ENCODE measurements at places on chromosomes 12 and 14.

DNA sequence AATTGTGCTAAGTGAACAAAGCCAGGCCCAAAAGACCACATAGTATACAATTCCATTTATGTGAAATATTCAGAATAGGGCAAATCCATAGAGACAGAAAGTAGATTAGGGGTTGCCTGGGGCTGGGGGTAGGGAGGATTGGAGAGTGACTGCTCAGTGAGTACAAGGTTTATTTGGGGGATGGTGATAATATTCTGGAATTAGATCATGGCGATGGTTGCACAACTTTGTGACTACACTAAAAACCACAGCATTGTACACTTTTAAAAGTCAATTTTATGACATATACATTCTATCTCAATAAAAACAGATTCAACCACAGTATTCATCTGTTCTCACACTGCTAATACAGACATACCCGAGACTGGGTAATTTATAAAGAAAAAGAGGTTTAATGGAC, 68.7 kb upstream of the MAP1LC3B2 start:
- no peak for DNase-seq

GRCh38 chr12:79452906-79453305, 237.9 kb downstream of the PAWR start:
- no peak for DNase-seq

DNA sequence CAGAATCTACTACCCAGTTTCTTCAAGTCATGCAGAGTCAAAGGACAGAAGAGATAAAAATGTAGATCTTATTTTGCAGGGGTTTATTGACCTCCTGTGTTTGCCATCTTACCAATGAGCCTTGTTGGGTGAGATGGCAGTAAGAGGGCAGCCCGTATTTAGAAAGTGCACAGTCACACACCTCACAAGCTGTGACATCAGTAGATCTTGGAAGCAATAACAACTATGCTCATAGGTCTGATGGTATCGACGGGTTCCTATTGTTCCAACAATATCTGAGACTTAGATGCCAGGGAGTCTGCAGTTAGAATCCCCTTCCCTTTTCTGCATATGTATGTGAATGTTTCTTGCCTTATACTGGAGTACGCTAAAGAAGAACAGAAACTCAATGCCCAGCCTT, 189.0 kb upstream of the DYRK2 start:
- no peak for DNase-seq

DNA sequence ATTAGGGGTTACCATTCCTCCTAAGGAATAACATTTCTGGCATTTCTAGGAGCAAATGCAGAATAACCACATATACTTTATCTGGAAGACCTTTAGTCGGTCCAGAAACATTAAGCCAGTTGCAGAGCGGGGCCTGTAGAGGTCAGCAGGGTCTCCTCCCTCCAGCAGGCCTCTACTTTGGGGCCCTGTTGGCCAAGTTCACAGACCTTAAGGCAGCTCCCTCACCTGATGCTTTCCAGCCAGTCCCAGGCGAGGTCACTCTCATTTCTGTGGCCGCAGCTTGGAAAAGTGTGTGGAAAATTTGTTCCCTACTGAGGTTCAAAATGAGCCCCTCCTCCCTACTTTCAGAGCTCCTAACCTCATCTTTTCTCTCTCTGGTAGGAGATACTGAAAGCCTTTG, 74.1 kb downstream of the ESR2 start:
- no peak for DNase-seq

- DNase-seq, result no peak
Observed at GRCh38 chr12:121222847-121223246, 12.9 kb downstream of the P2RX4 start.

DNA sequence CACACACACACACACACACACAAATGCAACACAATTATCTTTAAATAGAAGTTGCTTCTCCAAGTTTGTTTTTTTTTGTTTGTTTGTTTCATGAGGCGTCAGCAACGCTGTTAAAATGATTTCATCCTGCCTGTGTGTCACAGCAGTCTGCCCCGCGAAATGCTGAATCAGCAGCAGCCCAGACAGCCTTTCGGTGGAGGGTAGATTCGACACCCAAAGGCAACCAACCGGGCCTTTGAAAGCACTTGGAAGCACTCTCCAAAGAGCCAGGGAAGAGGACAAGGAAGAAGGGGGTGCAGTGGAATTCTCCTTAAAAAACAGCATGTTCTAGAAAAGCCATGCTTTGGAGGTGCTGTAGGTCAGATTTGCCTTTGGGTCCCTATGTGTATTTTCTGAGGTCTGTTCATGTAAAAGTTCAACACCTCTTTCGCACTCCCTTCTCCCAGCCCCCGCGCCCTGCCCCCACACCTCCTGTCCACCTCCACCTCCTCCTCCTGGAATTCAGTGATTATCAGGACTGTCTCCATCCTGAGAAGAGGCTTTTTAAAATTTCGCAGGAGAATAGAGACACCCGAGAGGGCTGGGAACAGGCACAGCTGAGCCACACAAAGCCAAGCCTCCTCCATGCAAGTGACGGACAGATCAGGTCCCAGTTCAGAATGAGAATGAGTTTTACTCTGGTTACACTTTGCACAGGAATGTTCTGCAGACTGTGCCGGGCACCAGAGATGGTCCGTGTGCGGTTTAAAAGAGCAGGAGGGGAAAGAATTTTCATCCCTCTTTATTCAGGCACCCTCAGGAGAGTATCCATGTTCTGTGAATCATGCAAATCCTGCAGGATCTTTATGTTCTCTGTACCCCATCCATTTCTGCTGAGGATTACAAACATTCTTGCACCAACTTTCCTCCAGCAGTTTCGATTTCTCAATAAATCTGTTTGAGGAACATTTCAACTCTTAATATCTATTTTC, 177.9 kb downstream of the ETV6 start:
- DNase-seq, result no peak

- DNase-seq, result no peak
Observed at GRCh38 chr12:52667931-52668330, 12.3 kb downstream of the KRT1 start.

GRCh38 chr12:89936631-89937030, 228.0 kb upstream of the ATP2B1 start:
- no peak for DNase-seq

DNA sequence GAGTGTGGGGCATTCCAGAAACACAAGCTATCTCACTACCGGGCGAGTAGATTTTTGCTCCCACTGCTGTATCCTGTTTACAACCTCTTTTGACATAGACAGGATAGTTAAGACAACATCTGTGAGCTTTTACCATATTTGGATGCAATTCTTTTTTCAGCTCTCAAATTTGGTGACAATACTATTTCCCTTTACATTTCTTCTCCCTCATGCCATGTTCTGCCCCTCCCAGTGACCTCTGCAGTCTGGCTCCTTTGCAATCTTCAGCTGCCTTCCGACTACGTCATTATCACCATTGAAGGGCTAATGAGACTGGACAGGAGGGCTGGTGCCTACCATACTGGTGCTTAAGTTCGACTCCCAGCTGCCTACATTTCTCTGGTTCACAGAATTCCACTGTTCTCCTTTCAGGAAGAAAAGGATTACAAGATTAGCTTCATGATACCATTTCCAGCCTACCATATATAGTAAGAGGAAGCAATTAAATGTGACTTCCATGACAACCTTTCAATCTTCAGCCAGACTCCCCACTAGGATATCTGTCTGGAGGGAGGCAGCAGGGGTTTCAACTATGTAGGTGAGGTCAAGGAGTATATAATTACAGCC, 251.6 kb downstream of the PHLDA1 start:
- DNase-seq, result no peak

- DNase-seq, result no peak
Observed at GRCh38 chr12:105983622-105984320, 155.0 kb downstream of the NUAK1 start.

Data from right forelimb (tissue), 1 donor.